ENCODE measurements at places on chromosomes 1 and 21.
A peak's percentile ranks its signal among the peaks of the same experiment; 100 is the strongest.

DNA sequence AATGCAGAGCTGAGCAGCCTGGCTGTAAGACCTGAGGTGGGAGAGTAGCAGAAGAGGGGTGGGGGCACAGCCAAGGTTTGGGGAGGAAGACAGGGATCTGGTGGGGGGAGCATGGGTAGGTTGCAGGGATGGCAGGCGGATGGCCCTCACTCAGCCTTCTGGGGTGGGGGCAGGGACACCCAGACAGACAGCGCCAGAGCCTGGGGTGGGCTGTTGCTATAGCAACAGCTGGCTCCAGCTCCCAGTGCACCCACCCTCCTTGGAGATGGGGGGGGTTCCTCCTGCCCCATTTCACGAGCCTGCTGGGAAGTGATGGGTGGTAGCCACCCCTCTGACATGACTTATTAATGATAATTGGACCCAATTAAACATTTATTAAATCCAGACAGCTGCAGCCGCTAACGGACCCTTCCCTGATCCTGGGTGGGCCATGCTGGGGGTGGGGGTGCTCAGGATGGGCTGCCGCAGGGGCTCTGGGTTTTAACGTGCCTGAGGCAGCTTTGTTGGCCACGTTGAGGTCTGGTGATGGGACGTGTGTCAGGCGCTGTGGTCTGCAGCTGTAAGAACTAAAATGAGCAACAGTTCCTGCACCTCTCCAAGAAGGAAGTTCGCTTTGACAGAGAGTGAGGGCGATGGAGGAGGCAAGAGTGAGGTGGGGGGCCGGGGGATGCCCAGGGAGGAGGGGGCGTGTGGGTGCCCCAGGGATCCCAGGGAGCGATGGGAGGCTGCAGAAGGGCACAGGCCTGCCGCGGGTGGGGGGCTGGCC is 19.4 kb downstream of the AGRN start:
- DNase-seq = no peak

DNA sequence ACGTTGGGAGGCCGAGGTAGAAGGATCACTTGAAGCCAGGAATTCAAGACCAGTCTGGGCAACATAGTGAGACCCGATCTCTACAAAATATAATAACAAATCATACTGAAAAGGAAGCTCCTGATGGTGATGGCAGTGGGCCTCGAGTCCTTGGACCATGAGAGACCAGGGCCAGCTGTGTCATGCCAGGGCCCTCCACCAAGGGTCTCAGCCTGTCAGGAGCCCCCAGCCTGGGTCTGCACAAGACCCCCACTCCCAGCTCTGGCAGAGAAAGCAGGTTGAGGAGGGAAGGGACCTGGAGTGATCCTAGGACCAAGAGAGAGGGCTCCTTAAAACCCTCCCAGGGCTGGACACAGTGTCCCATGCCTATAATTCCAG is 6.7 kb upstream of the CTRC start:
- DNase-seq = no peak

DNA sequence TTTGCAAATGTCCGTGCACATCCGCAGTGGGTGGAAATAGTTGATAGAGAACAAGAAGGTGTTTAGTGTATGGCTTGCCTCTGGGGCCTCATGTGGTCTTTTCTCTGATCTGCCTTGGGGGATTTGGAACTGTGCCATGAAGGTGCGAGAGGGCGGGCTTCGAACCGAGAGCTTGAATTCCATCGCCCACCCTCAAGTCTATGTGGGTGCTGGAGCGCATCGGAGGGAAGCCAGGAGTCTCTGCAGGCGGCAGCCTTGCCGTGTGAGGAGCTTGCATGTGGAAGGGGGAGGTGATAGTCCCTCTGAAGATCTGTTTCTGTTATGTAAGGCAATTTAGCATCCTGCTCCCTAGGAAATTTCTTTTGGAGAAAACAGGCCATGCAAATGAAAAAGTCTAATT is 119.6 kb downstream of the HUNK start:
- no peak for DNase-seq

DNA sequence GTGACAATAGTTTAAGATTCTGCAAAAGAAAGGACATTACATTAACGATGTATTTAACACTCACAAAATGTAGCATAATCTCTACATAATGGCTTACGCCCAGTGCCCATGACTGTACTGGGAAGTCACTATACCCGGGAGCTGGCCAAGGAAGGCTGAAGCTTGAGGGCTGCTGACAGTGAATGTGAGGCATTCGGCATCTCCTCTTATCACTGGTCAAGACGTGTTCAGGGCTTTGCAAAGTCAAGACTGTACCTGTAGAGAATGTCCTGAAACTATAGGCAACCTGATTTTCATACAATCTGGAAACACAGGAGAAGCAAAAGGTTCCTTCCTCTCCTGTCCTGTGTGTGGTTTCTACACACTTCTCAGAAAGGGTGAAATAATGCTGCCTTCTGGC is 12.7 kb upstream of the IFNGR2 start:
- no peak for DNase-seq

- no peak for DNase-seq
Measured at GRCh38 chr1:67855444-67855843, 22.2 kb upstream of the GNG12 start.

GRCh38 chr1:206872139-206872538 is 6.7 kb downstream of the IL20 start:
- DNase-seq = no peak

GRCh38 chr1:59125676-59126320 is 171.1 kb upstream of the FGGY start:
- no peak for DNase-seq

DNA sequence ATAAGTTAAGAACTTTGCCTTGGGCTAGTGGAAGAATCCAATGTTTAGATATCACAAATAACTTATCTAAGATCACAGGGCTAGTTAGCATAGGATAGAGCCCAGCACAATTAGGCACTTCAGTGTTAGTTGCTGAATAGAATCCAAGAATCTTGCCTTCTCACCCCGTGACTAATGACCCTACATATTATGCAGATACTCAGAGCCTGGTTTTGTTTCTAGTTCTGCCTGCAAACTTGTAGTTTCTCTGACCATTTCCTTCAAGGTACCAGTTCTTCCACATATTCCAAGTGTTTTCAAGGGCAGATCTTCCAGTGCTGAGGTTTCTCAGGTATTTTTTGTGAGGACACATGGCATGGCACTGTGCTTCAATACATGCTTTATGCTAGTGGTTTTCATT is 239.3 kb downstream of the KCNK2 start:
- DNase-seq = no peak

- no peak for DNase-seq
Measured at GRCh38 chr1:72937905-72938304, 655.6 kb upstream of the NEGR1 start.

GRCh38 chr1:81682490-81682889 is 118.2 kb upstream of the ADGRL2 start:
- DNase-seq = no peak

- DNase-seq = no peak
Measured at GRCh38 chr1:239764546-239764945, 327.1 kb upstream of the FMN2 start.

- DNase-seq = no peak
Measured at GRCh38 chr1:233304489-233305102, 9.1 kb upstream of the PCNX2 start.

DNA sequence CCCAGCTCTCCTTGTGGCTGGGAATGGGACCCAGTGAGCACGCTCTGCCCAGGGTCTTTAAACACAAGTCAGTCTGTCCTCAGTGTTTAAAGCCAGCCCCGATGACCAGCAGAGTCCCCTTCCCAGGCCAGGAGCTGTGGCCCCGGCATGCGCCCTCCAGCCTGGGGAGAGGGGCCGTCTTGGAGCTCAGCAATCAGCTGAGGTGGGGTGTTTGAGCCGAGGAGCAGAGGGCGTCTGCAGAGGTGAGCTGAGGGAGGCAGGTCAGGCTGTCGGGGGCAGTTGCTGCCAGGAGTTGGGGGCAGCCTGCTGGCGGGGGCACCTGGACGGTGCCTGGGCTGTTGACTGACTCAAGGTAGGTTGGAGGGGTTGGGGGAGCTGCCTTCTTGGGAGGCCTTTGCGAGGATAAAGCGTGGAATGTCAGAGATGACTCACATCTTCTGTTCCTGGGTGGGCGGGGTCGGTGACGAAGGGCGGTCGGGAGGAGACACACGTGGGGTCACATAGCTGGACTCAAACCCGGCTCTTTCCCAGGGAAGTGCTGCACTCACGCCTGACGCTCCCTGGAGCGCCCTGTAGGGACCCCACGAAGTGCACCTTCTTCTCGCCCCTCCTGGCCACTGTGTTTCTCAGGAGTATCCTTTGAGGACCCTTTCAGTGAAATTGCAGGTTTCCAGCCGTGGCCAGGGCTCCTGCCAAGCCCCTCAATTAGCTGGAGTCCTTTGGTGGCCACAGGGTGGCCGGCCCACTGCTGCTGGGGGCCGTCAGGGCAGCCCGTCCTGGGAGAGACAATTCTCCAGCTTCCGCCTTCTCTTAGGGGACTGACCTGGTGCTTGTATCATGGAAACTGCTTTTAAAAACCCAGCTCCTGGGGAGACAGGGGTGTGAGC is 86.2 kb downstream of the SIK1 start:
- DNase-seq = no peak

DNA sequence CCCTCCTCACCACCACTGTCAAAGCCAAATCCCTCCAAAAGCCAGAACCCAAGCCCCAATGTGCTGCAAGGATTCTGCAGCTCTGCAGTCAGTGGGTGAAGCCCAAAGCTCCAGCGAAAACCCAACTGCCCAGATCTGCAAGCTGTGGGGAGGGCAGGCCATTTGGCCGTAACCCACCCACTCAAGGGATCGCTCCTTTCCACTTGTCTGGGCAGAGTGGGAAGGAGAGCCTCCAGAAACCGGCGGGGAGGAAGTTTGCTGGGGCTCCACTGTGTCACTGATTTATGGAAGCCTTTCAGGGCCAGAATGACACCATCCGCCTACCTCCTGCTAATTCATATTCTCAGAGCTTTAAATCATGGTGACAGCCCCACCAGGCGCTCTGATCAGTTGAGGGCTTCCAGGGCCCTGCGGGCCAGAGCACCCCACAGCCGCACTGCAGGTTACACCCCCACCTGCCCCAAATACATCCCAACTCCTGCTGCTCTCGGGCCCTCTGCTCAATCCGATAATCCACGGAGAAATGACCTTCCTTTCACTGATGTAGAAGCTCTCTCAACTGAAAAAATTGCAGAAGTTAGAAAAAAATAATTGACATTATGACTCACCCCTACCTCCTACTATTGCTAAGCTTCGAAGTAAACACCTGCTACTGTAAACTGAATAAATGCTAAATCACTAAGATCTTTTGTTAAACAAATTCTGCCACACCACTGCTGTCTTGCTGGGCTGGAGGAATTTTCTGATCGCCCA is 40.6 kb upstream of the RAB4A start:
- DNase-seq = no peak

GRCh38 chr1:166813508-166814223 is 25.6 kb upstream of the POGK start:
- no peak for DNase-seq

DNA sequence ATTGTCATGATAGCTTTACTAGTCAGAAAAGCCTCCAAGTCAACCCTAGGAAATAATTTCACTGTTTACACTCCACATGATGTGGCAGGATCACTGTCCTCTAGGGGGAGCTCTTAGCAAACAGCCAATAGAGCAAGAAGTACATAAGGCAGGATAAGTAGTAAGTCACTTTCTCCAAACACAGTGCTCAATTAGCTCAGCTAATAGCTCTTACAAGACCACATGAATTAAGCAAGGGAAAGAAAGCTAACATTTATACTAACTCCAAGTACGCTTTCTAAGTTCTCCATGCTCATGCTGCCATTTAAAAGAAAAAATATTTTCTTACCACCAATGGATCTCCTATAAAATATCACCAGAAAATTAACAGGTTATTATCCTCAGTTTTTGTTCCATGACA is 66.9 kb upstream of the LRIF1 start:
- peak; percentile 5 for DNase-seq

GRCh38 chr1:197848350-197848749 is 54.1 kb upstream of the C1orf53 start:
- no peak for DNase-seq

DNA sequence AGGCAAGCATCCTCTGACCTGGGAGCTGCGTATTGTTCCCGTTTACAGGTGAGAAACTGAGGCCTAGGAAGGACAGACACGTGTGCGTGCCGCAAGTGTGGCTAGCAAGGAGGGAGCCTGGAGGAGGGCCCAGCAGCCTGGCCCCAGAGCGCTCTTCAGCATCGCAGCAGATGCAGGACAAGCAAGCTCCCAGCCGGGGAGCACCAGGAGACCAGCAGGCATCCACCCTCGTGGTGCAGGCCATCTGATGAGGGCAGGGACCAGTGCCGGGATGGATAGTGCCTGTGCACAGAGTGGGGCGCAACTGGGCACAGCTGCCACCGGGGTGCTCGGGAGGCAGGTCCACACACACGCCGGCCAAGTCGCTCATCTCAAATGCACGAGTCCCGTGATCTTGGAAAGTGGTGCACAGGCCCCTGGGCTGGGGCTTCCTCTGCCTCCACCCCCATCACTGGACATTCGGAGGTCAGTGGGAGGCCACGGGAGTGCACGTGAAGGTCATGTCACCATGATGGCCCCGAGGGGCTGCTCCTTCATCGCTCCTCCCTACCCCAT is 55.1 kb downstream of the COL18A1 start:
- no peak for DNase-seq

DNA sequence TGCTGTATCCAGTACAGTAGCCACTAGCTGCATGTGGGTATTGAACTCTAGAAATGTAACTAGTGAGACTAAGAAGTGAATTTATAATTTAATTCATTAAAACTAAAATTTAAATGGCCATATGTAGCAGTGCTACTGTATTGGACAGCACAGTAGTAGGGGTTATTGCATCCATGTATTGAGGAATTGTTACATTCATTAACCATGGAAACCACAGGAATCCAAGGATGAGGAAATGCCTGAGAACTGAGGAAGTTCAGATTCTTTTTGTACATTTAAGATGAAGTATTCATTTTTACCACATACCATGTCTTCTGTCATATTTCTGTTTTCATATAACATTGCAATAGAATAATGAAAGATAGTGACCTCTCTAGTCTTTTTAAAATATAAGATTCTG is 2.6 kb downstream of the MTF2 start:
- no peak for DNase-seq

GRCh38 chr1:197890936-197891335 is 11.5 kb upstream of the C1orf53 start:
- DNase-seq = no peak

- DNase-seq = no peak
Measured at GRCh38 chr1:219564109-219564508, 48.8 kb downstream of the ZC3H11B start.

DNA sequence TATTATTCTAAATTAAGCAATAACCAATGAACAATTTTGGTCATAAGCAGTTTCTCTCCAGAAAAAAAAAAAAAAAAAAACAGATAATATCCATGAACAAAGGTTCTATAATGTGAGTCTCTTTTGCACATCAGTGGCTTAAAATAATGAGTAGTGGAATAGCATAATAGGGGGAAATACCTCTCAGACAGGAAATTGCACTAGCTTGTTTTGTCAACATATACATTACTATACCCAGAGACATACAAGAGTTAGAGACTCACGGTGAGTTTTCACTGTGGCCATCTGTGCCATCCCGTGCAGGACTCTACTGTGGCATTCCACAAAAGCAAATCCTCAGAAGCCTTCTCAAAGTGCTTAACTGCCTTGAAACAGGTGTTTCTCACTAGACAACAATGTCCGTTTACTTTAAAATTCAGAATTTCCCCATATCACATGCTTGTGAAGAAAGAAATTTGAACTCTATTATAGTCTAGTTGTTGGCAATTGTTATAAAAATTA is 697.9 kb downstream of the USP25 start:
- DNase-seq = no peak

Measured in stimulated activated CD4-positive, alpha-beta T cell treated with anti-CD3 and anti-CD28 coated beads, Interleukin-15, amount 100 ng/mL, for 1 hour (primary cell).